ENCODE measurements at places on chromosomes 5 and 9. TPM values are rescaled to one million over a fixed set of nuclear protein-coding genes. Genes with fewer than 3 reads are reported as not detected.

GRCh38 chr9:686321-686813 is 155.1 kb upstream of the DMRT1 start:
- peak overlapping the region; percentile 23 for H3K27ac ChIP-seq
- peaks cover 29% of the 10 kb centered on the region for H3K4me1 ChIP-seq
- H3K27me3 ChIP-seq: no peaks in the 10 kb centered on the region
- H3K4me3 ChIP-seq: no peak overlapping the region

DNA sequence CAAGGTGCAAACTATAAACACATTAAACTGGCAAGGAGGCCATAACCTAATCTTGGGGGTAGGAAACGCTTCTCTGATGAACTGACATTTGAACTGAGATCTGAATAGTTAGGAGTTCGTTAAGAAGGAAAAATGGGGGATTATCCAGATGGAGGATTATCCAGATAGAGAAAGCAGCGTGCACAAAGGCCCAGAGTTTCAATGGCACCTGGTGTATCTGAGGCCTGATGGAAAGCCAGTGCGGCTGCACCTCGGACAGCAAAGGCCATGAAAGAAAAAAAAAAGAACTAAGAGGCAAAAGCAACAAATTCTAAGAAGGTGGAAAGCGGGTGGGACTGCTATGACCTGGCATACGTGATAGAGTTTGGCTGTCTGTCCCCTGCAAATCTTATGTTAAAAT is 13.0 kb upstream of the CTNNAL1 start:
- H3K36me3 ChIP-seq: peaks cover 21% of the 10 kb centered on the region
- no peak overlapping the region for H3K27ac ChIP-seq
- no peaks in the 10 kb centered on the region for H3K27me3 ChIP-seq
- H3K4me1 ChIP-seq: peaks cover 14% of the 10 kb centered on the region

DNA sequence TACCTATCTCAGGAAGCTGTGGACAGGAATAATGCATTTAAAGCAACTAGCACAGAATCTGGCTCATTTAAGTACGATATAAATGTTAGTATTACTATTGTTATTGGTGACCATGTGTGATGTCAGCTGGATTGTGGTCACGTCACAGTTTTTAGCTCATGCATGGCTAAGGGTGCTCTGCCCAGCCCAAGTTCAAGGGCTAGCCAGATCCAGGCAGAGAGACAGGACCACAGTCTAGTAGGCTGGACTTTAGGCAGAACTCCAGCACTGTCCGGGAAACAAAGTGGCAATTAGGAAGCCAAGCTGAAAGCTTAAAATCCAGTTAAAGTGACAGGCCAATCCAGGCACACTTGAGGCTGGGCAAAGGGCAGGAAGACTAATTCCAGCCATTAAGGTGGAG is 273.6 kb downstream of the ADAMTSL1 start:
- no peaks in the 10 kb centered on the region for H3K27me3 ChIP-seq
- H3K36me3 ChIP-seq: no peaks in the 10 kb centered on the region

DNA sequence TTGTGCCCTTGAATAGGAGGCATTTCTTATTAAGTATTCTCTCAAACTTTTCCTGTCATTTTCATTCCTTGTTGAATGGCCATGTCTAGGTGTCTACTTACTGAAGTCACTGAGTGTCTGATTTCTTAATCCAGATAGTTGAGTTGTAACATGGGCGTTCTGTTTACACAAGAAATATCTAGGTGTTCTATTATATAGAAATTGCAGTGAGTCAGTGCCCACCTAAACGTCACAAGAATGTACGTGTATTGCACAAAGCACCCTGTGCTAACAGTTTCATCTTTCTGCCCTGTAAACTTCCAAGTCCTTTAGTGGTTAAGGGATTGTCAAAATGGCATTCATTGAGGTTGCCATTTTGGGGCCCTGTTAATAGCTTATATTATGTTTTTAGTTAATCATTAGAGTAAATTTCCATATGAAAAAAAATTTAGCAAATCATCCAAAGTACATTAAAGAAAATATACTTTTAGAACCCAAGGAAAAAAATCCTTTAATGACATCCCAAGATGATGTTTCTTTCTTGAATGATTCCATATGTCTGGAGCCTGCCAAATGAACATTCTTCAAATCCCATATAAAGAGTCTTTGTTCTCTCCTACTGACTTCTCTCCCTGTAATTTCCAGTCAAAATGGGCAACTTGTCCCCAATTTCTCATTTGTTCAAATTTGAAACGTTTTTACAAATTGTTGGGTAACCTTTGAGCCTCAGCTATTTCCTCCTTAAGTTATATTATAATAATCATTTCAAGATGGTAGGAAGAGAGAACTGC is 114.2 kb downstream of the GOLPH3 start:
- peaks cover 4% of the 10 kb centered on the region for H3K36me3 ChIP-seq
- no peak overlapping the region for H3K27ac ChIP-seq
- no peak overlapping the region for H3K4me3 ChIP-seq
- no peak for DNase-seq
- peaks cover 4% of the 10 kb centered on the region for H3K4me1 ChIP-seq

DNA sequence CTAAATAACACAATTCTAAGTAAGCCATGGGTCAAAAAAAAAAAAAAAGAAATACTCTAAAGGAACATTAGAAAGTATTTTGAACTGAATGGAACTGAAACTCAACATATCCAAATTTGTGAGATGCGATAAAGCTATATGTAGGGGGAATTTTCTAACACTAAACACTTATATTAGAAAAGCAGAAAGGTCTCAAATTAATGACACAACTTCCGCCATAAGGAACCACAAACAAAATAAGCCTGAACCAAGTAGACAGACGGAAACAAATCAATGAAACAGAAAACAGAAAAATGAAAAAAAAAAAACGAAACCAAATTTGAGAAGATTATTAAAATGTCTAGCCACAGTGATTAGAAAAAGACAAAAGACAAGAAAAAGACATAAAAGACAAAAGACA is 39.9 kb downstream of the ADAMTS6 start:
- no peaks in the 10 kb centered on the region for H3K4me1 ChIP-seq
- no peaks in the 10 kb centered on the region for H3K36me3 ChIP-seq
- no peak for DNase-seq
- no peak overlapping the region for H3K4me3 ChIP-seq

DNA sequence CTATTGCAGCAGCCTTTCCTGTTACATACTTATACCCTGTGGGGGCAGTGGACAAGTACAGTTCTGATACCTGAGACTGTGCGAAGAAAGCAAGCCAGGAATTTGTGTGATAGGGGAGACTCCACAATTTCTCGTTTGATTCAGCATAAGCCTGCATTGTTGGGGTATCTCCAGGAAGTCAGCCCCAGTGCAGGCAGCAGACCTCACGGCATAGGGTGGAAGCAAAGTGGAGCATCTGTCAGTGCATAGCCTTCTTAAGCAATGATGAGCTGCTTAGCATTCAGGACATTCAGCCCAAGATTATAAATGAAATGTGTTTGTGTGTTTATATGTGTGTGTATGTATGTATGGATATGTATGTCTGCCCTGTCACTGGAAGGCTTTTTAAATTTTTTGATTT is 157.0 kb downstream of the SH3GL2 start:
- DNase-seq: no peak
- no peak overlapping the region for H3K27ac ChIP-seq
- H3K4me3 ChIP-seq: no peak overlapping the region
- no peaks in the 10 kb centered on the region for H3K4me1 ChIP-seq
- no peaks in the 10 kb centered on the region for H3K36me3 ChIP-seq

GRCh38 chr9:87836951-87837705 is 45.5 kb upstream of the SPATA31E1 start:
- no peaks in the 10 kb centered on the region for H3K36me3 ChIP-seq
- no peak for DNase-seq
- no peaks in the 10 kb centered on the region for H3K4me1 ChIP-seq
- no peak overlapping the region for H3K4me3 ChIP-seq
- peaks cover 47% of the 10 kb centered on the region for H3K27me3 ChIP-seq

GRCh38 chr5:138569782-138570181 is 5.4 kb downstream of the HSPA9 start:
- no peak overlapping the region for H3K4me3 ChIP-seq
- no peak for DNase-seq
- H3K36me3 ChIP-seq: peaks cover 70% of the 10 kb centered on the region
- H3K4me1 ChIP-seq: peaks cover 18% of the 10 kb centered on the region

- peak overlapping the region; percentile 55 for H3K27ac ChIP-seq
- H3K4me3 ChIP-seq: no peak overlapping the region
- H3K36me3 ChIP-seq: no peaks in the 10 kb centered on the region
- DNase-seq: no peak
- H3K27me3 ChIP-seq: no peaks in the 10 kb centered on the region
- H3K4me1 ChIP-seq: peaks cover 8% of the 10 kb centered on the region
Measured at GRCh38 chr9:70093944-70094343, 50.3 kb downstream of the MAMDC2 start.

DNA sequence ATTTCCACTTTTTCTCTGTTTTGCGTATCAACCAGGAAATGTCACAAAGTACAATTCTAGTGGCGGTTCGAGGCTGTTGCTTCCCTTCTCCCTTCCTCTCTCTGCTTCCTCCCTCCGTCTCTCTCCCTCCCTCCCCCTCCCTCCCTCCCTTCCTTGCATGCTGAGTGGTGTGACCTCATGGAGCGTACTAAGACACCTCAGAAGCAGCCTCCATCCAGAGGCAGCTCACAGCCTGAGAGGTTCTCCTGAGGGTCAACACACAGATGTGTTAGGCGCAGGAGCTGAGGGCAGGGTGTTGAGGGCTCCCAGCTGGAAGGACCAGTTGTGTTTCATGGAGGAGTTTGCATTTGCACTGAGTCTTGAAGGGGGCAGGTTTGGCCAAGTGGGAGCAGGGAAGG is 57.7 kb downstream of the COL5A1 start:
- DNase-seq: no peak
- peaks cover 36% of the 10 kb centered on the region for H3K4me1 ChIP-seq
- H3K36me3 ChIP-seq: peaks cover 29% of the 10 kb centered on the region
- peak overlapping the region; percentile 52 for H3K27ac ChIP-seq
- H3K4me3 ChIP-seq: no peak overlapping the region

GRCh38 chr5:72854419-72854818 is 38.0 kb downstream of the TNPO1 start:
- DNase-seq: no peak
- H3K36me3 ChIP-seq: peaks cover 43% of the 10 kb centered on the region
- H3K27me3 ChIP-seq: no peaks in the 10 kb centered on the region
- H3K4me3 ChIP-seq: no peak overlapping the region

DNA sequence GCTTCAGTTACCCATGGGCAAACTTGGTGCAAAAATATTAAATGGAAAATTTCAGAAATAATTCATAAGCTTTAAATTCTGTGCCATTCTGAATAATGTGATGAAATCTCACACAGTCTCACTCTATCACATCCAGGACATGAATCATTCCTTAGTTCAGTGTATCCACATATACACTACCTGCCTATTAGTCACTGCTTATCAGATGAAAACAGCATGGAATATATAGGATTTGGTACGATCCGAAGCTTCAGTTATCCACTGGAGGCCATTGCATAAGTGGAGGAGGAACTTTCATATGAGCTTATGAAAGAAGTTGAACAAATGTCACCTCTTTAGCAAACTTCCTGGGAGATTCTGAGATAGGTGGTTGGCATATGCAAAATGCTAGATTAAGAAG is 64.2 kb downstream of the GAPVD1 start:
- H3K27me3 ChIP-seq: no peaks in the 10 kb centered on the region
- H3K4me3 ChIP-seq: no peak overlapping the region
- peaks cover 40% of the 10 kb centered on the region for H3K36me3 ChIP-seq
- H3K27ac ChIP-seq: no peak overlapping the region

DNA sequence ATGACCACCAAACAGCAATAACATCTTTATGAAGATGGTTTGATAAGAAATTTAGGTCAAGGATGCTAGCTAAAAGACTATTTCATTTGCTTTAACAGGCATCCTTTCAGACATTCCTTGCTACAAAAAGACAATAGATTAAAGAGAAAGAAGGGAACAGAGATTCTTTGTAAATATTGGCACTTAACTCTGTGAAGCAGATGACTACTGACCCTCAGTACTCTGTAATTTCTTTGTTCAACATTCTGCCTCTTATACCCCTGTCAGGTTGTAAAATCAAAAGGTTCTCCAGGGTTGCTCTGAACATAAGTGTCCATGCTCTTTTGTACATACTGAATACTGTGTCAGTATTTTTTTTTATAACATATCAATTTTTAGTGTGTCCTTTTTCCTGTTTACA is 610.6 kb upstream of the GRAMD2B start:
- no peaks in the 10 kb centered on the region for H3K36me3 ChIP-seq
- H3K4me3 ChIP-seq: no peak overlapping the region
- no peak for DNase-seq
- no peaks in the 10 kb centered on the region for H3K27me3 ChIP-seq
- H3K27ac ChIP-seq: no peak overlapping the region

DNA sequence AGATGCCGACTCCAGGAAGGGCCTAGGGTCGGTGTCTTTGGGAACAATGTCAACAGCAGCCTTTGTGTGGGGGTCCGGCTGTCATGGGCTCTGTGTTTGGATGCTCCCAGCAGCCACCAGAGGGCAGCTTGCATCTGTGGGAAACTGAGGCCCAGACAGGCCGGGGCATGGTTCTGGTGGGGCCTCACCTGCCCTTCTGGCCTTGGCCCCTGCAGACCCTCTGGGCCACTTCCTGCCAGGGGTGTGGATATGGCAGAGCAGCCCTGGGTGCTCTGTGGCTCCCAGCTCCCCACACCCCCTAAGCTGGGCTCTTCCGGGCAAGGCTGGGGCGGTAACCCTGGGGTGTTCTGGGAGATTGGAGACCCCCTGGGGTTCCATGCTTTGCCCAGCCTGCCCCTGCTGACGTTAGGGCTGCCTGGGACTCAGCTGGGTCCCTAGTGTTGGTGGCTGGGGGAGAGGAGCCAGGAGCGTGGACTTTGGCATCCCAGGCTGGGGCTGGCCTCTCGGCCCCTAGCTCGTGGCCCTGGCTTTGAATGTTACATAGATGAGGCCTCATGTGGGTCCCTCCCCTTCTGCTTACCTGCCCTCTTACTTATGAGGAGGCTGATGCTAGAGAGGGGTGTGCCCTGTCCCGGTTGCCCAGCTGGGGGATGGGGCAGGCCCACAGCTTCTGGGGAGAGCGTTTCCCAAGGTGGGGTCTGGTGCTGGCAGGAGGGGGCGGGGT is 38.3 kb downstream of the RXRA start:
- no peaks in the 10 kb centered on the region for H3K36me3 ChIP-seq
- H3K27ac ChIP-seq: peak overlapping the region; percentile 91
- H3K4me1 ChIP-seq: peaks cover 40% of the 10 kb centered on the region

- no peak overlapping the region for H3K4me3 ChIP-seq
- no peaks in the 10 kb centered on the region for H3K4me1 ChIP-seq
- DNase-seq: peak; percentile 74
- no peaks in the 10 kb centered on the region for H3K36me3 ChIP-seq
- no peak overlapping the region for H3K27ac ChIP-seq
Measured at GRCh38 chr5:175032741-175033151, 308.4 kb downstream of the MSX2 start.

GRCh38 chr9:29150606-29151005 is 1577.3 kb upstream of the C9orf72 start:
- H3K4me3 ChIP-seq: no peak overlapping the region
- DNase-seq: no peak
- H3K4me1 ChIP-seq: no peaks in the 10 kb centered on the region
- no peaks in the 10 kb centered on the region for H3K36me3 ChIP-seq

Gene WHRN
- total RNA-seq: 11.0 TPM

Gene NCS1
- 37.7 TPM for total RNA-seq

Gene MRPS30
- 35.3 TPM for total RNA-seq

Measured in osteocyte (in vitro differentiated cells).